IMR-90 (cell line): ENCODE measurements at places on chromosomes 2 and 18. TPM values are rescaled to one million over a fixed set of nuclear protein-coding genes. Genes with fewer than 3 reads are reported as not detected.

ELP2 gene
- total RNA-seq = 97.2 and 161 TPM in 2 replicates

PRKAG3 gene
- total RNA-seq = not detected in 2 replicates

VIT gene
- total RNA-seq = under 0.01 TPM in 1 of 2 replicates, not detected in the other

MBP gene
- total RNA-seq = 0.90 and 1.4 TPM in 2 replicates

NPAS2 gene
- total RNA-seq = 5.2 and 5.6 TPM in 2 replicates

TMEM247 gene
- total RNA-seq = not detected in 2 replicates

SLC11A1 gene
- total RNA-seq = under 0.01 TPM in 2 replicates

ARHGEF33 gene
- 0.18 and 0.28 TPM in 2 replicates for total RNA-seq

MAP3K19 gene
- total RNA-seq = not detected in 2 replicates

DNER gene
- total RNA-seq = under 0.01 TPM in 2 replicates

AMER3 gene
- total RNA-seq = not detected in 2 replicates

ANKRD62 gene
- total RNA-seq = not detected in 2 replicates

GKN2 gene
- not detected in 2 replicates for total RNA-seq

FLACC1 gene
- 0.54 and 0.56 TPM in 2 replicates for total RNA-seq

RBFA gene
- 21.0 and 25.0 TPM in 2 replicates for total RNA-seq

APCDD1 gene
- 0.83 and 1.1 TPM in 2 replicates for total RNA-seq

RSAD2 gene
- not detected in 2 replicates for total RNA-seq

FSHR gene
- total RNA-seq = not detected in 2 replicates

ZNF385B gene
- total RNA-seq = under 0.01 TPM in 1 of 2 replicates, not detected in the other

ZFP36L2 gene
- 1.8 and 2.2 TPM in 2 replicates for total RNA-seq

LYPD1 gene
- total RNA-seq = 79.7 and 87.6 TPM in 2 replicates

SLC14A1 gene
- 21.7 and 31.9 TPM in 2 replicates for total RNA-seq

WDR33 gene
- total RNA-seq = 41.2 and 47.8 TPM in 2 replicates

IL1RN gene
- not detected in 2 replicates for total RNA-seq

TANC1 gene
- total RNA-seq = 12.8 and 12.9 TPM in 2 replicates

VWA3B gene
- total RNA-seq = not detected in 2 replicates

CRYBA2 gene
- total RNA-seq = not detected in 2 replicates

CHRNG gene
- not detected in 2 replicates for total RNA-seq

GMPPA gene
- total RNA-seq = 93.0 and 103 TPM in 2 replicates

ITGB6 gene
- under 0.01 TPM in 1 of 2 replicates, not detected in the other for total RNA-seq

E2F6 gene
- total RNA-seq = 10.9 and 11.7 TPM in 2 replicates

GPAT2 gene
- total RNA-seq = 0.28 and 0.36 TPM in 2 replicates

SCG2 gene
- 0.36 and 0.56 TPM in 2 replicates for total RNA-seq

TEX261 gene
- 26.3 and 31.1 TPM in 2 replicates for total RNA-seq

RAB6C gene
- total RNA-seq = under 0.01 TPM in 1 of 2 replicates, not detected in the other

SCYGR7 gene
- total RNA-seq = not detected in 2 replicates

BOLL gene
- total RNA-seq = not detected in 2 replicates
